ENCODE measurements at places on chromosomes 2 and 18. TPM values are rescaled to one million over a fixed set of nuclear protein-coding genes. Genes with fewer than 3 reads are reported as not detected.

DNA sequence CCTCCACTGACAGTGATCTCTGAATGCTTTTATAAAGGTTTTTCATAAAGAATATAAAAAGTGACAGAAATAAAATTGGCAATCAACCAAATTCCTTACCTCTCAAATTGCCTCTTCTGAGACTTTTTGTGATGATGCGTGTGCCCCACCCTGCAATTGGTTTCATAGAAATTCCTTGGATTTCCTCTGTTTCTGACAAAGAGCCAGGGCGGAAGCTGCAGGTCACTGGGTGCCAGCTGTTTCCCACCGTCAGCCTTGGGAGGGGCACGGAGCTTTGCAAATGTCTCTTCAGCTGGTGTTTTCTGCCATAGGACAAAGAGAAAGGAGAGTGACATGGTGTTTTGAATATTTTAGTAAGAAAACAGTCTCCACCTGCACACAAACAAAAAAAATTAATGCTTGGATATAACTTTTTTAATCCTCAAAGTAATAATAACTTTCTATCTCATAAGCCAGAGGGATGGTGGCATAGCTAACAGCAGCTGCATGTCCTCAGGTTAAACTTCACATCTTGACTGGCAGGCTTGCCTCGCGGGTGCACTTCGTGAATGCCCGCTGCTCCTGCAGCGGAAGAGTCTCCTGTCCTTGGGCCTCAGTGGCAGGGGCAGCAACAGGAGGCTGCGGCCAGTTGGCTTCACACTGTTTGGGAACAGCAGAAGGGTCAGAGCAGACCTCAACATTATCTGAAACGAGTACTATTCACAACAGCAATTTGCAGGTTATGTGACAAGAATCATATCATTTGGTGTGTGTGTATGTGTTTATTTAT is 24.7 kb downstream of the AGAP1 start:
- no peak for DNase-seq

GRCh38 chr2:138026111-138027020 is 62.1 kb downstream of the HNMT start:
- DNase-seq, result no peak

DNA sequence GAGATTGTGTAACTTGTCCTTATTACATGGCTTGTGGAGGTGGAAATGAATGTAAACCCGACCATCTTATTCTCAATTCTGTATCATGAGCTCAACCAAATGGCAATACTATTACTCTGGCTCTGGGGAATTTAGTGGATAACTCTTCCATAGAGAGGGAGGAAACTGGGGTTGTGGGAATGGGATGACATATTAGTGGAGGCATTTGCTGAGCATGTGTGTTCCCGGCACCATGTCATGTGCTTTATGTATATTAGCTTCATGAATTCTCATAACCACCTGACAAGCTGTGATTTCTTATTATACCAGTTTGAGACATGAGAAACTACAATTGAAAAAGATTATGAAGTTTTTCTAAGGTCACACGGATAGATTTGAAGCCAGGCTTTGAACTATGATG is 112.8 kb upstream of the TMEFF2 start:
- DNase-seq, result no peak

DNA sequence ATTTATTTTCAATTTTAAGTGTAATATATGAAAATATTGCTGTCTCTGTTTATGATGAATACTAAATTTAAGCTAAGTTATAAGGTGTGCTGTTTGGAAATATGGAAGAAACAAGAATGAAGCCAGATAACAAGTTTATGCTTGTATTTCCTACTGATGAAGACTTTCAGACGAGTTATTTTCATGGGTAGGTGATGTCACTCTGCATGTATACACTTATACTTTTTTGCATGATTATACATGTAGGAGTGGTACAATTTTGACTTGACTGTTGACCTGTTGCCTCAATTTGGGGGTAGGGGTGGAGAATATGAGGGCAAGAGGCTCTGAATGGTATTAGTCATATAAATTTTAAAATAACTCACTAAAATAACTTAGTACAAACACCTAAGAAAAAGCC is 133.7 kb downstream of the HAUS1 start:
- no peak for DNase-seq

- no peak for DNase-seq
These were observed 102.4 kb upstream of the MGAT4A start for GRCh38 chr2:98833172-98833916.

DNA sequence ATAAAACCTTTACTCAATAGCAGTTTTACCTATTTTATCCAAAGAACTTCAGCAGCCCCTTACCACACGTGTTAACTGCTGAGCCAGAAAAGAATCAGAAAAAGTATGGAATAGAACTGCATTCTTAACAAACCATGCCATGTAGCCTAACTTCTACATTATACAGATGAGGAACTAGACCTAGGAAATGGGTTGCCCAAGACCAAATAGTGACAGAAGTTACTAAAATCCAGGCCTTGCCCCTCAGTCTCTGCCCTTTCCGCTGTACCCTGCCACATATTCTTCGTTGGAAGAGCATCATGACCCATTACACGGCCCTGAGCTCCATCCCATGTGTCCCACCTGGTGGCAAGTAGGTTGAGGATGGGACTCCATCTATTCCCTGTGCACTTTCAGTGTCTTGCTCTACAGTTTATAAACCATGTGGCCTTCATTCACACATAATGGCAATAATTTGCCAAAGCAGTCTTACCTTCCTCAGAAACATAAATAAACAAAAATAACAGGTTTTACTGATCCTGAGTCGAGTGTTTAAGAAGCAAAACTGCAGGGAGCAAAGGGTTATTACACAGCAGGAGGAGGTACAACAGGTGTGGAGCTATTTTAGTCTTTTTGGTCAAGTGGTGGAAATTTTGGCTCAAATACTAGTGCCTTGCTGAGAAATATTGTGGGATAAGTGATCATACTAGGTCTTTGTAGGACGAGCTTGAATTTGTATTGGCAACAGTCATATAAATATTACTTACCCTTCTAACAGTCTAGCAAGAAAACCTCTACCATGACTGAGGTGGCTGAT is 46.5 kb downstream of the HNRNPLL start:
- no peak for DNase-seq

- no peak for DNase-seq
These were observed 84.6 kb downstream of the SMAD7 start for GRCh38 chr18:48866028-48866733.

- DNase-seq, result peak; percentile 69
These were observed 1.5 kb downstream of the LOXL3 start for GRCh38 chr2:74551942-74552913.

GRCh38 chr2:139427164-139427563 is 647.0 kb upstream of the NXPH2 start:
- no peak for DNase-seq

- no peak for DNase-seq
These were observed 87.6 kb upstream of the FAM110C start for GRCh38 chr2:133675-134593.

GRCh38 chr2:1610096-1610485 is 134.2 kb downstream of the PXDN start:
- peak; percentile 47 for DNase-seq

- no peak for DNase-seq
These were observed 182.7 kb downstream of the MC4R start for GRCh38 chr18:60189856-60190255.

GRCh38 chr2:156332284-156332533 is 312 bp downstream of the NR4A2 start:
- no peak for DNase-seq

- no peak for DNase-seq
These were observed 27.7 kb downstream of the POLE4 start for GRCh38 chr2:74985978-74986609.

DNA sequence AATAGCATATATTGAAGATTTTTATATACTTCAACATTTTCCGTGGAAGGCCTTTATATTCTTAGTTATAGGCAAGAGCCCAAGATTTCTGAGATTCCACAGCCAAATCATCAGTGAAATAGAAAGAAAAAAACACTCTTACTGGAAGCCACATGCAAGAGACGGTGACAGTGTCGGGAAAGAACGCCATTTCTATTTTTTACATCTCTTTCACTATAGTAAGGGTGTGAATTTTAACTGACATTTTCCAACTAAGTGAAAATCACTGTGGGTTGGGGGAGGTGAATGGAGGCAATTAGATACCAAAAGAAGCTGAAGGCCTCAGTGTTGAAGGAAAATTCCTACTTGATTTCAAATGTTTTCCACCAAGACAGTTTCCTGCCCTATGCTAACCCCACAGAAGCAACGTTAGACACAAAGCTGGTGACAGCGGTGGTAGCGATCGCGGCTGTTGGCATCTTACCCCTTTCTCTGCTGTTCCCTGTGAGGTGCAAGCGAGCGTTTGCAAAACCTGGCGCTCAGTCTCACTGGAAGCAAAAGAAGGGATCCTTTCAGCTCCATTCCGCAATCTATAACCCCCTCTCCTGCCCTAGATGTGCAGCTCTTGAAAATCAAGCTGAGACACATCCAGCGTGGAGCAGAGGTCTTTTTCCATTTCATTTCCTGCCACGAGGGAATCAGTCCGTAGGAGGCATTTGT is 20.0 kb downstream of the ID2 start:
- DNase-seq, result no peak

DNA sequence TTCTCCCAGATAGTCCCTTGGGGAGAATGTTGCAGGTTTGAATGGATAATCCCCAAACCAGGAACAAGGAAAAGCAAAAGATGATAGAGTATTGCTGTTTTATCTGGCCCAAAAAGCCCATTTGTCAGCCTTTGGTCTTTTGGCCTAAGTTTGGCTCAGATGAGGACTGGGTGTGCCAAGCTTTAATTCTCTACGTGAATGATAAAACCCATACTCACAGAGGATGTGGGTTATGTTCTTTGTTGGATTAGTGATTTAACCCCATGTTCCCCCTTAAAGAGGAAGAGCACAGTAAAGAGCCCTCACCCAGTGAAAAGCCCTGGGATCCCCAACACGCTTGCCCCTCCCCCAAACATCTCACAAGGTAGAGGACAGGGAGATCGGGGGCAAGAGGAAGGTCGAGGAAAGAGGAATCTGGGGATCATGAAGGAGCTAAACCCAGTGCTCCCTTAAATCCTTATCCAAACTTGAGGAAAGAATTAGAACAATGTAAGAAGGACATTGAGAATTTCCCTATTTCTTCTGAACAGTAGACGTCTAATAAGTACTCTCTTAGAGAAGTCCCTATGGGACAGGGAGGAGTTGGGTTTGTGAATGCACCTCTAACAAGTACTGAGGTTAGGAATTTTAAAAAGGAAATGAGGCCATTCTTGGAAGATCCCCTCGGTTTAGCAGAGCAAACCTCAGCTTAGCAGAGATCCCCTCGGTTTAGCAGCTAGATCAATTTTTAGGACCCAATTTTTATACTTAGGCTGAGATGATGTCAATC is 105.0 kb downstream of the HIBCH start:
- no peak for DNase-seq

DNA sequence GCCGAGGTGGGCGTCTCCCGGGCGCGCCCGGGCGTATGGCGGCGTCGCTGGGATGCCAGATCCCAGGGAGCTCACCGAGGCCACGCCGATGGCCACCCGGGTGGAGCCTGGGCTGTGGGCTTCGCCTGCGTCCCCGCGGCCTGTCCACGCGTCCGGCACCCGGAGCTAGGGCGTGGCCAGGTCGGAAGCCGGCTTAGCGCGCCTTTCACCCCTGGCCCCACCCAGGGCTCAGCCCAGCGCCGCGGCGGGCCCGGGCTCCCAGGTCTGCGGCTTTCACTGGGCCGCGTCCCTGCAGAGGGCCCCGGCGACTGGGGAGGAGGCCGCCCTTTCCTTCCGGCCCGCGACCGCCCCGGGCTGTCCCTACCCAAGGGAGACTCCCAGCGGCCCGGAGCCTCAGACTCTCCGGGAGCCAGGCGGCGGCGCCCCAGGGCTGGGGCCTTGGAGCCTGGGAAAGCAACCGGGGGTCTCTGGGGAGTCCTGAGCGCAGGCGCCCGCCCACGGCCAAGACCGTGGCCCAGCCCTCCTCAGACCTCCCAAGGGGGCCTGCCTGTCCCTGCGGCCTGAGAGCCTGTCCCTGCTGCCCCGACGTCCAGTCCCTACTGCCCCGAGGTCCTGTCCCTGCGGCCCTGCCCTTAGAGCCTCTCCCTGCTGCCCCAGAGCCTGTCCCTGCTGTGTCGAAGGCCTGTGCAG is 36.3 kb upstream of the ITM2C start:
- DNase-seq, result no peak

DNA sequence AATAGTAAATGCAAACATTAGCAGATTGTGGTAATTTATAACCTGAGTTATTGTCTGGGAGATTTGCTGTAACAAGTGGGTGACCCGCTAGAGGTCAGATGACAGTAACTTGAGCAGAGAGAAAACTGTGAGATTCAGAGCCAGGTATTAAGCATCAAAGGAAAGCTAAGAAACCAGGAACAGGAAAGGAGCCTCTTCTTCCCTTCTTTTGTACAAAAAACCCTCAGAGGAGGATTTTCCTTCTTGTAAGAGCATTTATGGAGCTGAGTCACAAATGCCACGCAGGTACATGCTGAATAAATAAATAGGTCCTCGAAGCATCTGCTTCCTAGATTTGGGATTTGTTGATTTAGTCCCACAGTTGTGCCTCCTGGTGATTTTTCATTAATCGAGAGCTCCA is 146.5 kb downstream of the SH3BP4 start:
- no peak for DNase-seq

Gene CMPK2
- total RNA-seq, result 5.5 TPM

Gene DPYSL5
- 0.19 TPM for total RNA-seq

Gene HTR2B
- 2.9 TPM for total RNA-seq

Gene NYAP2
- 0.05 TPM for total RNA-seq

Gene MBD5
- total RNA-seq, result 32.4 TPM

Gene SLC4A3
- 396 TPM for total RNA-seq

Gene IHH
- total RNA-seq, result not detected

Gene ADAM23
- total RNA-seq, result 78.7 TPM

Measured in cardiac septum (tissue), 1 donor.